ENCODE measurements at places on chromosomes 1 and 21.

GRCh38 chr1:35644204-35644603 is 2.9 kb upstream of the PSMB2 start:
- DNase-seq: peak; percentile 42

DNA sequence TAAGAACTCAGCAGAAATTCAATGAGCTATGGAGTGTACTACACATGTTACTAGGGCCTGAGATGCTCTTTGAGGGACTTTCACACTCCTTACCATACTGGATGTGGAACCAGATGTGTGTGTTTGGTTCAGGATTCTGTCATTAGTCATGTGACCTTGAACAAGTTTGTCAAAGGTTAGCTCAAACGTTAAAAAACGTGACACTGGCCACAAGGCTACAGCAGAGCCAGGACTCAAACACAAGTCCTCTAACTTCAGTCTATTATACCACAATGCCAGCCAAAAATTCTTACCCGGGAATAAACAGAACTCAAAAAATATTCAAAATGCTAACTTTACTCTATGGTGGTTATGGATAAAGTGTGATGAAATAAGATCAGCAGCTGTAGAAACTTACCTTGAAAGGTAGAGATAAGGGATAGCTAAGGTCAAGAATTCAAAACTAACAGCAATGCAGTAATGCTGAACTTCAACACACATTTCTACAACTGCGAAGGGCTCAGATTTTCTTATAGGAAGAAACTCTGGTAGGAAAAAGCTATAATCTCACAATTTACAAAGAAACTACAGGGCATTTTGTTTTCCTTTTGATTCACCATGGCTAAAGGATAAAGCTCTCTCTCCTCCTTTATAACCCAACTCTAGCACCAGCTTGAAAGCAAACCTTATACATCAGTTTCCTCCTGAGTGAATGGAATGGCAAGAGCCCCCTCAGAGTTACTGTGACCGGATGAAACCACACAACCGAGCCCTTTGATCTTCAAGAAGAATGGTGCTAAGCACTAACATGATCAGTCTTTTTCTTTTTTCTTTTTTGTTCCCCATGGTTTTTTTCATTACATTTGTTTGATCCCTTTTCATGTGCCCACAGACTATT is 233.9 kb downstream of the SLC45A1 start:
- no peak for DNase-seq

GRCh38 chr1:66624412-66625060 is 90.6 kb downstream of the SGIP1 start:
- DNase-seq: no peak

- DNase-seq: peak; percentile 69
Measured at GRCh38 chr1:54017979-54018378, at the start of gene LDLRAD1. TSS of gene LDLRAD1 (minus strand) at chr1:54018186. CDS start at chr1:54018112, 74 bp downstream.

DNA sequence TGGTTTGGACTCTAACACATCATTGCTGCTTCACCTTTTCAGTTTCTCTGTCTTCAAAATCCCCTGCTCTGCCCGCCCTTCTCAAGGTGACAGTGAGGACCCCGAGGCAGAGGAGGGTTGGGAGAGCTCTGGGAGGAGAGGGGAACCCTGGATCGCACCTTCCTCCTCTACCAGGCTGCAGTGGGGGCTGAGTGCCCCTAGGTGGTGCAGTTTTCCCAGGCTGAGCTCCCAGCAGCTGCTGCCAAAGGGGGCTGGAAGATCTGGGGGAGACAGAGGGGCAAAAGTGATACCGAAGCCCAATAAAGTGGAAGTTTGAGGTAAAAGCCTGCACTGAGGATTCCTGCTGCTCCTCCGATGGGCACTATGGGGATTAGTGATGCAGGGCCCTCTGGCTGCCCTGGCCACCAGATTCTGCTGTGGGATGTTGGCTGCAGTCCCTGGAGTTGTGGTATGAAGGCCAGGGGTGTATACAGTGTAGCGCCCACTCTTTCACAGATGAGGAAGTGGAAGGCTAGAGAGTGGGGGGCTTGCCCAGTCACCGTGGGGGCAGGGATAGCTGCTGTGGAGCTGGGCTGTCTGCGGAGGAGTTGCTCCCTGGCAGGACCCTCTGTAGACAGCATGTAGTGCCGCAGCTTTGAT is 40.7 kb upstream of the SCMH1 start:
- DNase-seq: peak; percentile 68

- DNase-seq: no peak
Measured at GRCh38 chr1:205137901-205138300, 16.1 kb upstream of the RBBP5 start.

DNA sequence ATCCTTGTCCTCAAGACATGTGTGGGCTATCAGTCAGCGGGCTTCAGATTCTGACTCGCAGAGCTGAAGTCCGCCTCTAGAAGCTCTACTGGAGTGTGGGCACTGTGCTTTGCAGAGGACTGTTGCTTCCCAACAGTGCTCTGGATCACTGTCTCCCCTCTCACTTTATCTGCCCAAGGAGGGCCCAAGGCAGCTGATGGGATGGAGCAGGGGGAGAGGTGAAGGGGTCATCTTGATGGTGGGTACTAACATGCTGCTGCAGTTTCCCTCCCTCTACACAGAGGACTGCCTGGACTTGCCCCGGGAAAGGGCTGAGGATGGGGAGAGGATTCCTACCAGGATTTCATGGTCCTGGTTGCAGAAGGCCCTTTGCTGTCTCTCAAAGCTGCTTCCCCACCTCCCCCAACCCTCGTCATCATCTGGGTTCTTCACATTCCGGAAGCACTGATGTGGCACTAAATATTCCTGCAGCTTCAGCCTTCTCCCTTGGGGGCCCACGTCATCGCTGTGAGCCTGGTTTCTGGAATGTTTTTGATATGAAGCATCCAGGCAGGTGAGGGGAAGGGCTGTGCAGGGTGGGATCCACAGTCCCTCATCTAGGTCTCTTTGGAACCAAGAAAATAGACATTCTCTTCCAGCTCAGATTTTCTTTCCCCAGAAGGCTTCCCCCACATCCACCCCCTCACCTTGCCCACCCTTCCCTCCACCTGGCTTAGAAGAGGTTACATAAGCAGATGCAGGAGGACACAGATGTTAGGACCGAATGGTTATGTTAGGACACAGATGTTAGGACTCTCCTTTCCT is 23.2 kb downstream of the NUAK2 start:
- DNase-seq: peak; percentile 42

GRCh38 chr1:19461220-19461554 is 24.2 kb downstream of the CAPZB start:
- DNase-seq: no peak

GRCh38 chr1:70033266-70033873 is 172.0 kb downstream of the LRRC40 start:
- DNase-seq: no peak

DNA sequence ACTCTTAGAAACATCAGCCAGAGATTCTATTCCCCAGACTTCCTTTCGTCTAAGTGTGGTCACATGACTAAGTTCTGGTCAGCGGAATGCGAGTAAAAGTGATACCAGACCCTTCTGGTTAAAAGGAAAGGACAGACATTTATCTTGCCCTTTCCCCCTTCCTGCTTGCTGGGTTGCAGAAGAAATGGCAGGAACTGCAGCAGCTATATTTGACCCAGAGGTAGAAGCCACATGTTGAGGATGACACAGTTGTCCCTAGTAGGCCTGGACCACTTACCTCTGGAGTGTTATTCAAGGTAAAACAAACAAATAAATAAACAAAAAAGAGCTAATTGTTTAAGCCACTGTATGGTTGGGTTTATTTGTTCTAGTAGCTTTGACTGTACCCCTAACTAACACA is 73.3 kb downstream of the TAS1R2 start:
- no peak for DNase-seq

- DNase-seq: no peak
Measured at GRCh38 chr1:240309769-240310168, 218.1 kb downstream of the FMN2 start.

- DNase-seq: no peak
Measured at GRCh38 chr1:50873458-50874187, 86.4 kb downstream of the FAF1 start.

DNA sequence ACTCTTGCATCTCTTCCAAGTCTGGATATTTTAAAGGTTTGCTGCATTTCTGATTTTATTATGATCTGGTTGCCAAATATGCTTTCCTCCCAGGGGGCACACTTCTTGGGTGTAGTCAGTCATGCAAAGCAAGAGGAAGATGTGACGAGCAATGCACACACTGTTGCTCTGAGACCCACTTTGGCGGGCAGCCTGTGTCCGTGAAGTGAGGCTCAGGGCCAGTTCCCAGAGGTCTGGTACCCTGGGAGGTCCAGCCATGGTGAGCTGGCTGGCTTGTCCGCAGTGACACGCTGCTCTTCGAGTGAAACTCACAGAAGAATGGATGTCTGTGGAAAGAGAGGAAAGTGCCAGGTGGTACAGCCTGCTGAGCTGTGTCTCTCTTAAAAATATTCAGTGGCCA is 52.8 kb upstream of the EDN2 start:
- peak; percentile 82 for DNase-seq

DNA sequence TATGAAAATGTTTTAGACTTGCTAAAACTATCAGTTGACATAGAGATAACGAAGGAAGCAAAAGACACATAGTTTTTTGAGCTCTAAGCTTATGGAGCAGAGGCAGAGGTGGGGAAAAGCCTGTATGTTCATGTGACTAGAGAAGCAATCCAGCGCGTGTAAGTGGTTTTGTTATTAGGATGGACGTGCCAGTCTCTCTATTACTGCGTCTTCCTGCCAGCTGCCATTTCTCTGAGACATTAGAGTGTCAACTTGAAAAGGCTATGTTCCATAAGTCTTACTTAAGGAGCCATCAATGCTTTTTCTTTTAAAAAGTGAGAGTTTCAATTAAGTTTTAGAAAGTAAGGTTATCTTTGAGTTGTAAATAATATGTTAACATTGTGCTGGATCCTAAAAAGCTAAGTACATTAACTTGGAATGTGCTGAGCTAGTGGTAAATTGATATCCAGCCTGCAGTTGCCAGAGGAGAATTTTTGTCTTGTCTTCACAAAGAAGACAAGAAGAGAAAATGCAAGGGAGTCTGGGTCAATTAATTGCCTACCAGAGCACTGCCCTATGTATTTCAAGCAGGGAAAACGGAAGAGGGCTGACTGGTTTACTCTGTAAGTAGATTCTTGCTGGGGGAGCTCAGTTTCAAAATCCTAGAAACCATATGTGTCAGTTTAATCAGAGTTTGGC is 161.8 kb upstream of the B3GALT2 start:
- no peak for DNase-seq

- DNase-seq: no peak
Measured at GRCh38 chr1:174077749-174078490, 55.8 kb upstream of the RC3H1 start.

GRCh38 chr1:170634293-170634692 is 29.6 kb upstream of the PRRX1 start:
- no peak for DNase-seq

GRCh38 chr21:28489162-28489561 is 503.5 kb downstream of the LTN1 start:
- DNase-seq: no peak

DNA sequence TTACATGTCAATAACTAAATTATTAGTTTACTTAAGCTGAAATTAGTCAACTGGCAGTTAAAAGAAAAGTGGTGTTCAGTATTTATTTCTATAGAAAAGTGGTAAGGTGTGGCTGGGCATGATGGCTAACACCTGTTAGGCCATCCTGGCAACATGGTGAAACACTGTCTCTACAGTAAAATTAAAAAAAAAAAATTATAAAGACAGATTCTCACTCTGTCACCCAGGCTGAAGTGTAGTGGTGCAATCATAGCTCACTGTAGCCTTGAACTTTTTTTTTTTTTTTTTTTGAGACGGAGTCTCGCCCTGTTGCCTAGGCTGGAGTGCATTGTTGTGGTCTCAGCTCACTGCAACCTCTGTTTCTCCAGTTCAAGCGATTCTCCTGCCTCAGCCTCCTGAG is 32.9 kb downstream of the WNT4 start:
- DNase-seq: no peak

GRCh38 chr1:211133393-211133835 is 534 bp downstream of the KCNH1 start:
- peak; percentile 65 for DNase-seq

GRCh38 chr1:201341377-201341776 is 36.1 kb downstream of the TNNT2 start:
- DNase-seq: no peak

GRCh38 chr1:43913051-43913501 is 20.5 kb upstream of the ARTN start:
- no peak for DNase-seq

GRCh38 chr1:19720973-19721372 is 56.3 kb downstream of the HTR6 start:
- no peak for DNase-seq

- no peak for DNase-seq
Measured at GRCh38 chr1:155294520-155295182, 6.6 kb downstream of the PKLR start.

- DNase-seq: no peak
Measured at GRCh38 chr1:23525558-23526250, 5.3 kb downstream of the E2F2 start.

- DNase-seq: no peak
Measured at GRCh38 chr1:58000116-58000515, 546.4 kb downstream of the OMA1 start.

DNA sequence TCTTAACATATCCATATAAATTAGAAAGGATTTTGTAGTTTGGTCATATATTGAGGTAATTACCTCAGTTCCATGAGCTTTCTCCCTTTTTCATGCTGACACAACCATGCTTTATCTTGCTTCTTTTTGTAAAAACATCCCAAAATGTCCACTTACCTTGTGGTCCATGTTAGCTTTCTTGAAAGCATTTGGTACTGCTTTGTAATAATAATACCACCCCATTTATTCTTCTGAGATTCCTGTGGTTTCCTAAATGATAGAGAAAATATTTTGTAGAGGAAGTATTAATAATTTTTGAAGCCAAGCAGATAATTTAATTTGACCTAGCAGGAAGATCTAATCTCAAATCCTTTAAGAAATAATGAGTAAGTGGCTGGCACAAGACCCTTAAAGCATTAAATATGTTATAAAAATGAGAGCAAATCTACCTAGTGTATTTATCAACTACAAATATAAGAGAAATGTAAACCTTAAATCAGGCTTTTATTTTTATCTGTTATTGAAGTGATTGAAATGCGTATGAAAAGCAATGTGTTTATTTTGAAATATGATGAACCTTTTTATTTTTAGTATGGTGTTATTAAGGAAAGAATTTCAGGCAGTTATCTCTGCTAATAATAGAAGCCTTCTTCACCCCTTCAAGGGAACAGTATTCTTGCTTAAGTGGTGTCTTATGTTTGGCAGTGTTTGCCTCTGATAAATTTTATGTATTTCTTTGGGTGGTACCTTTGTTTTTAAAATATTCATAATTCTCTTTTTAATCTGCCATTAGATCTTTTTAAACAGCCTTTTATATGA is 9.2 kb downstream of the PRKAA2 start:
- no peak for DNase-seq

- DNase-seq: no peak
Measured at GRCh38 chr1:241997401-241997998, 1.4 kb downstream of the MAP1LC3C start.

- DNase-seq: peak; percentile 100
Measured at GRCh38 chr1:10962483-10962882, 50.0 kb upstream of the TARDBP start.

GRCh38 chr1:185453496-185454192 is 136.6 kb upstream of the IVNS1ABP start:
- DNase-seq: no peak

Data from NCI-H510A treated with DMSO at 0.1 percent for 48 hours (cell line).